ENCODE measurements at places on chromosomes 3 and 15.

DNA sequence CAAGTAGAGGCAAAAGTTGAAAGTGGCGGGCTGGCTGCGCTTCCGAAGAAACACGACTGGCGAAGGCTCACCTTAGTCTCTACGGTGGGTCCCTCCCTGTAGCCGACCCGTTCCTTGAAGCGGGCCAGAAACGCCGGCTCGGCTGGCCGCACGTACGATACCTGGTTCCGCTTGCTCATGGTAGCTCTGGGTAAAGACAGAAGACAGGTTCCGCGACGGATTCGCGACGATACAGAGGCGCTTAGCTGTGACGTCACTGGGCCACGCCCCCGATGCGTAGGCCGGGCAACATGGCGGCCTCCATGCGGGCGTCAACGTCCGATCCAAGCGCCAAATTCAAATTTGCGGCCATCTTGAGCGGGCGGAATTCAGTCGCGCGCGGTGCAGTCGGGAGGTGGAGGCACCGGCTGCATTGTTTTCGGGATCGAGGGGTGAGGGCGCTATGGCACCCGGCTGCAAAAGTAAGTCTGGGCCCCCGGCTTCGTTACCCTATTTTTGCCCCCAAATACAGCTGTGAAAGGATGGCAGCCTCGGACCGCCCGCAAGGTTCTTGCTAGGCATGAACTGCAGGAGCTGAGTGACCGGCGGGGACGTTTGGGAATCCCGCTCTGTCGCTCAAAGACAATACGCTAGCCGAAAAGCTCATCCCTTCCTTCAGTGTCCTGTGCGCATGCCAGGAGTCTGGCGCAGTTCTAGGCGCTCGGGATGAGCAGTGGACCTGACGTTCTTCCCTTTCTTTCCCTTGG, at the start of the genes KIAA1143 and KIF15:
Gene KIAA1143, minus strand, starts transcription at position 196 of the 746 bp plus-strand sequence. Its CDS starts 17 bp downstream, at position 179.
Gene KIF15, plus strand, starts transcription at position 371 of the 746 bp plus-strand sequence. Its CDS starts 72 bp downstream, at position 443.
- DNase-seq, result peak; percentile 97

DNA sequence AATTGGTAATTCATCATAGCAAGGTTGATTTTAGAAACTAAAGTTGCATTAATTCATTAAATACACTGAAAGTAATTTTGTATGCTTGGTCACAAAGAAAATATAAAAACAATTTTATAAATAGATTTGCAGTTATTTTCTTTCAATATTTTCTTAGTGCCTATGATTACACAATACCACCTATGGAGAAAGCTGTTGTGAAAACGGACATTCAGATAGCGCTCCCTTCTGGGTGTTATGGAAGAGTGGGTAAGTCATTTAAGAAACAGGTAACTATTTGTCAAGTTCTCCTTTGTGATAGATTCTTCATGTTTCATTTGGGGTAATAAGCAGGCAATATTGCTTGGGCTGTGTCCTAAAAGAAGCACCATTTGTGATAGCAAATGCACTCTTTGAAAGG, 3.0 kb downstream of the DUT start:
- DNase-seq, result no peak

GRCh38 chr3:102174312-102174712, 260.5 kb upstream of the ZPLD1 start:
- no peak for DNase-seq

- peak; percentile 52 for DNase-seq
Observed at GRCh38 chr15:51888593-51889195, 59.2 kb downstream of the TMOD3 start.

DNA sequence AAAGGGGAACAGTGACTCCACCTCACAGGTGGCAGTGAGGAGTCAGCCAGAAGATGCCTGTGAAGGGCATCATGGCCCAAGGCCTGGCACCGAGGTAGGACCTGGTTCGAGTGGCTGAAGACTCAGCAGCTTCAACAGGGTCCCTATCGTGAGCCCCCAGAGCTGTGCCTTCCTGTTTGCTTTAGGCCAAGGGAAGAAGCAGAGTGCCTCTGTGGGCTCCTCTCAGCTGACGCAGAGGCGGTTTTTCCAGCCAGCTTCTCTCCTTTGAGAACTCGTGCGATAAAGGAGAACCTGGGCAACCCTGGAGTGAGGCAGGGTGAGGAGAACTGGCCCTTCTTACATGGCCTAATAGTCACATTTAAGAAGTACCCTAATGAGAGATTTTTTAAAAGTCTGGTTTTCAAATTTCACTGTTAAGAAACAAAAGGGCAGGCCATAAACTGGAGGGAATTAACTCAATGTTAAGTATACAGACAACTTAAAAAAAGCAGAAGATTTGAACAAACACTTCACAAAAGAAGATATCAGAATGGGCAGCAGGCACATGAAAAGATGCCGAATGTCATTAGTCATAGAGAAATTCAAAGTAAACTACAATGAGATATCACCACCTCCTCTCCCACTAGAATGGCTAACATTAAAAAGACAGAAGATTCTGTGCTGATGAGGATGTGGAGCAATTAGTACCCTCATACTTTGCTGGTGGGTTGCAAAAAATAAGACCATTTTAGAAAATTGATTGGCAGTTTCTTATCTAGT, 23.1 kb upstream of the MRPS22 start:
- DNase-seq, result no peak

- no peak for DNase-seq
Observed at GRCh38 chr15:52054381-52054780, 35.4 kb downstream of the MAPK6 start.

- no peak for DNase-seq
Observed at GRCh38 chr3:67290438-67290837, 292.3 kb downstream of the KBTBD8 start.

GRCh38 chr15:55394694-55395093, 13.5 kb downstream of the CCPG1 start:
- DNase-seq, result no peak

DNA sequence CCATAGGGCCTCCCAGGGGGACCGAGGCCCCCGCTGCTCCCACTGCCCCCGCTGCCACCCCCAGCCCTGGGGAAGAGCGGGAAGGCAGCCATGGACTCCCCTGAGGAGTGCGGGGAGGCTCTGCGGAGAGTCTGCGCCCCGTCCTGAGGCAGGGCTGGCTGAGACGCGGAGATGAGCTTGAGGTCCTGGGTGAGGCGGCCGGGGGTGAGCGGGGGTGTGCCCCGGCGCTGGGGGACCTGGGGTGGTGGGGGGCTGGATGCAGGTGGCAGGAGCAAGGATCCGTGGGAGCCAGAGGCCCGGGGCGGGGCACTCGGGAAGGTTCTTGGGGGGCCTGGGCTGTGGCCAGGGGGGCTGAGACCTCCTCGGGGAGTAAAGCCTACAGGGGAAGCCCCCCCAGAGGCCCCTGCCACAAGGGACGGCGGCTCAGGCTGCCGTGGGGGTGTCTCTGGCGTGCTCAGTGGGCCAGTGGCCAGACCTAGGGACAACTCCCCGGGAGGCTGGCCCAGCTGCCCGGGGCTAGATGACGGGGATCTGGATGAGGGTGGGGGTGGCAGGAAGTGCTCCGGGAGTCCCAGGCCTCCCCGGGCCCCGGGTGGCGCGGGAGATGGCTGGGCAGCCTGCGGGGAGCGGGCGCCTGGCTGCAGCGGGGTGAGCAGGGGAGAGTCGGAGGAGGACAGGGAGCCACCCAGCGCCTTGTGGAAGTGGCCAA, 45.9 kb downstream of the HCN4 start:
- DNase-seq, result no peak

DNA sequence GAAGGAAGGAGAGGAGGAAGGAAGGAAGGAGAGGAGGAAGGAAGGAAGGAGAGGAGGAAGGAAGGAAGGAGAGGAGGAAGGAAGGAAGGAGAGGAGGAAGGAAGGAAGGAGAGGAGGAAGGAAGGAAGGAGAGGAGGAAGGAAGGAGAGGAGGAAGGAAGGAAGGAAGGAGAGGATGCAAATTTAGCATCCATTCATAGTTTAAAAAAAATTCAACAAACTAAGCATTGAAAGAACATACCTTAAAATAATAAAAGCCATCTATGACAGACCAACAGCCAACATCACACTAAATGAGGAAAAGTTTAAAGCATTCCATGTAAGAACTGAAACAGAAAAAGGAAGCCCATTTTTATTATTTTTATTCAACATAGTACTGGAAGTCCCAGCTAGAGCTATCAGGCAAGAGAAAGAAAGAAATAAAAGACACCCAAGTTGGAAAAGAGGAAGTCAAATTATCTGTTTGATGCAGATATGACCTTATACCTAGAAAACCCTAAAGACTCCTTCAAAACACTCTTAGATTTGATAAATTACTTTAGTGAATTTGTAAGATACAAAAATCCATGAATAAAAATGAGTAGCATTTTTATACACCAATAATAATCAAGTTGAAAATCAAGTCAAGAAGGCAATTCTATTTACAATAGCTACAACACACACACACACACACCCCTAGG, 52.2 kb upstream of the FXR1 start:
- DNase-seq, result no peak

- no peak for DNase-seq
Observed at GRCh38 chr3:129424185-129424841, 4.1 kb downstream of the EFCAB12 start.

GRCh38 chr3:180063783-180064182, 27.0 kb upstream of the PEX5L start:
- DNase-seq, result no peak

- DNase-seq, result no peak
Observed at GRCh38 chr3:196251918-196252317, 35.6 kb downstream of the SLC51A start.

- peak; percentile 41 for DNase-seq
Observed at GRCh38 chr15:91522605-91523332, 330.7 kb upstream of the SLCO3A1 start.

- no peak for DNase-seq
Observed at GRCh38 chr3:11478167-11478566, 165.5 kb downstream of the VGLL4 start.

DNA sequence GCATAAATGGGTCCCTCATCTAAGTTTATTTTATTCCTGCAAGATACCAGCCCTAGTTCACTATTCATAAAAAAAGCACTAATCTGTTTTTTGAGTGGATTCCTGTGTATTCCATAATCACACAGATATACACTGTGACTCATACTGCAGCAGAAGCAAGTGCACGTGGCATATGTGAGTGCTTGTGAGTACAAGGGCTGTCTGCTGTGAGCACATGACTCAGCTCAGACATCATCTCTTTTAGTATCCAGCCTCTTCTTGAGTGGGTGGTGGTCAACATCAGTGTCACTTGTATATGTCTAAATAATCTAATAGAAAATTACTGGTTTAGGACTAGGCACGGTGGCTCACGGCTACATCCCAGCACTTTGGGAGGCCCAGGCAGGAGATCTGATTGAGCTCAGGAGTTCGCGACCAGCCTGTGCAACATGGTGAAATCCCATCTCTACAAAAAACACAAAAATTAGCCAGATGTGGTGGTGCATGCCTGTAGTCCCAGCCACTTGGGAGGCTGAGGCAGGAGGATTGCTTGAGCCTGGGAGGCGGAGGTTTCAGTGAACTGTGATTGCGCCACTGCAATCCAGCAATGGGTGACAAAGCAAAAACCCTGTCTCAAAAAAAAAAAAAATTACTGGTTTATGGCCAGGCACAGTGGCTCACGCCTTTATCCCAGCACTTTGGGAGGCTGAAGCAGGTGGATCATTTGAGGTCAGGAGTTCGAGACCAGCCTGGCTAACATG, 49.8 kb downstream of the NIPA2 start:
- no peak for DNase-seq

DNA sequence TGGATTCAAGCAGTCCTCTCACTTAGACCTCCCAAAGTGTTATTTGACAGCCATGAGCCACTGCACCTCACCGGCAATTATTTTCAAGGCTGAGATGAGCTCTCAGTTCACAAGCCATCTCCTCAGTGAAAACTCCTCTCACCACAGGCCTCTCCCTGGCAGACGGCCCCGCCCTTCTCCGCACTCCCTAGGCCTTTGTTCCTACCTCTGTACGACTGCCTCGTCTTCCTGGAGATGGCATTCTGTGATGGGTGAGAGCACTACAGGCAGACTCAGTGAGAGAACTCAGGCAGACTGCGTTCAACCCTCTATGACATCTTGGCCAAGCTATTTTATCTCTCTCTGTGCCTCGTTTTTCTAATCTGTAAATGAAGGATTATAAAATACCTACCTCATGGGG, 67.0 kb upstream of the TPM1 start:
- no peak for DNase-seq

GRCh38 chr3:156898296-156898880, 72.2 kb downstream of the LEKR1 start:
- no peak for DNase-seq

- no peak for DNase-seq
Observed at GRCh38 chr15:50251638-50252182, 13.8 kb downstream of the HDC start.

DNA sequence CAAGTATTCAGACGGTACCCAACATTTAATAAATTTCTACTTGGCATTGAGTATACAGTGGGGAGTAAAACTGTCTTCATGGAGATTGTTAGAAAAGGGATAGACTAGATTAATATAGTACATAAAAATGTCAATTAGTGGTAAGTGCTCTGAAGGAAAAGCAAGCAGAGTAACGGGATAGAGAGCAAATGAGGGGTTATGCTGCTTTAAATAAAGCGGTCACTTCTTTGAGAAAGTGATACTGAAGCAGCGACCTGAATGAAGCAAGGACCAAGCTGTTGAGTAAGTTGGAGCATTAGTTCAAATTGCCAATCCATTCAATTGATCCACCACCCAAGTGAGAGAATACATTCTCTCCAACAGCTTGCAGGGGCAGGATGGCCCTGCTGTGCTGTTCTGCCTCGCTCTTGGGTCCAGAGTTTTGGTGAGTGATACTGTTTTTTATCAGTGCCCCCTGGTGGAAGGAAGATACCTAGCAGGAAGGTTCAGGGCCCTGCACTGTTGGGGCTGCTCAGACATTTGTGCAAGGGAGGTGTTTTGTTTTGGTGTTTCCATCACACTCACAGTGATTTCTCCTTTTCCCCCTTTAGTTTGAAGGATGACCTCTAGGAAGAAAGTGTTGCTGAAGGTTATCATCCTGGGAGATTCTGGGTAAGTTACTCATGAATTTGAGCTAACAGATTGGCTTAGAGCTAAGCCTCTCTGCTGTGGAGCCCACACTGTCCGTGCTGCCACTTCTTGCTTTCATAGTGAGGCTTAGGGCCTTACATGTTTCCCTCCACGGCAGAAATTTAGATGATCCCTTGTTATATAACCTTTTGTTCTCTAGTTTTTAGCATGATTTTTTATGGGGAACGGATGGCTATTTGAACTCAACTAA, 69.0 kb downstream of the RAB7A start:
- DNase-seq, result peak; percentile 86

GRCh38 chr15:65571971-65572370, 39.0 kb downstream of the INTS14 start:
- no peak for DNase-seq
